ENCODE measurements at places on chromosomes 16 and 17.

- no peak for DNase-seq
Observed at GRCh38 chr17:48462946-48463345, 32.9 kb upstream of the SKAP1 start.

DNA sequence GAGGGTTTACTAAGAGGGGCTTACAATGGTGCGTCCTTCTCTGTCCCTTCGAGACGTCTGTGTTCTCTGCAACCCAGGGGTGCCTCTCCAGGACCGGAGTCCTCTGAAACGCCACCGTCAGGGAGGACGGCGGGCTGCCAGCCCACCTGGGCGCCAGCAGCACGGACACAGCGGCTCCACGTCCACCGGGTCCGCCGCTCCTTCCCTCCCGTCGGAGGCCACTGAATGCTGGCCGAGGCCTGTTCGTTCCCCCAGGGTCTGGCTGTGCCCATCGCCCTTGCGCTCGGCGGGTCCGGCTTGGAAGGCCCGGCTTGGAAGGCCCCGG lies 403 bp downstream of the TEPSIN start:
- no peak for DNase-seq

DNA sequence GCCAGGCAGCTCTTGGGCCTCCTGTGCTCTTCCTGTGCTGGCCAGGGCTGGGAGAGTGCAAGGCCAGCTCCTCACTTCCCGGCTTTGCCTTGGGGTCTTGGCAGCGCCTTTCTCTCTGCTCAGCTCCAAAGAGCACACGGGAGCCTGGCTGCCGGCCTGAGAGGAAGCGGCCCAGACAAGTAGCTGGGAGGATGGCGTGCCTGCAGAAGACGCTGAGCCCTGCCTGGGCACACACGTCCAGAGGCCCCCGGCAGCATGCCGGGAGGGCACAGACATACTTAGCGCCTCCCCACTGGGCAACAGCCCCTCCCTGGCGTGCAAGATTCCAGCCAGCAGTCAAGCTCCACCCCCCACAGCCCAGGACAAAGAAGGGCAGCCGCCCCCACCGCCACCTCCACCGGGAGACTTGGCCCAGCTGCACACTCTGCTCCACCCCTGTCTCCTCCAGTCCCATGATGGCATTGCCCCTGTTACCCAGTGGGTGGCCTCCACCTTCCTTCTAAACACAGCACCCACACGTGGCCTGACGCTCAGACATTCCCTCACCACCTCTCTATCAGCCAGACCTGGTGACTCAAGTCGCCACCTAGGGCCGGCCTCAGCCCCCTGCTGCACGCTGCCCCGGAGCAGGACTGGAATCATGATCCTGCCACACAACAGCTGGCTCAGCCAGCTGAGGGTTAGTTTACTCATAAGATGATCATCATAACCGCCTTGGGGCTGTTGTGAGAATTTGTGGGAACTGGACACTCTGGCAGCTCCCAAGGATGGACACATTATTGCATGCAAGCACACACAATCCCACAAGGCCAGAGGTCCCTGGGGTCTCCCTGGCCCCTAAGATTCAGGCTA lies 12.4 kb downstream of the SGCA start:
- peak; percentile 96 for DNase-seq

- DNase-seq, result no peak
Observed at GRCh38 chr17:32915245-32915644, 12.7 kb upstream of the TMEM98 start.

DNA sequence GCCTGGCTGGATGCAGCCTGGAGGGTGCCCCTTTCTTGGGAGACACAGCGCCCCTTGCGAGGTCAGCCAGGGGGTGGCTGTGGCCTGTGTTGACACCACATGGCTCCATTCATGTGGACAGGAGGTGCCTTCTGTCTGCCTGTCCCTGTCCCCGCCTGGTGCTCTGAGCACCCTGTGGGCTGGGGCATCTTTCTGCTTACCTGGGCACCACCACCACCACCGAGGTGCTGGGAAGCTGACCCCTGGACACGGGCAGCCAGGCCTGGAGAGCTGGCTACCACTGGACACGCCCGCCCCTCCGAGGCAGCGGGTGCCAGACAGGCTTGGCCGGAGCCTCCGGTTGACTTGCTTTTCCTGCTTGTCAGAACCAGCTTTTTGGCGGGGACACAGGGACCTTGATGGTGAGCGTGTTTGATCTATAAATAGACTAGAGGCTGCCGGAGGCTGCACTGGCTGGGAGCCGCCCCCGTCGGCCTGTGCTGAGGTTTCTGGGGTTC lies 121.3 kb upstream of the GSE1 start:
- DNase-seq, result no peak

DNA sequence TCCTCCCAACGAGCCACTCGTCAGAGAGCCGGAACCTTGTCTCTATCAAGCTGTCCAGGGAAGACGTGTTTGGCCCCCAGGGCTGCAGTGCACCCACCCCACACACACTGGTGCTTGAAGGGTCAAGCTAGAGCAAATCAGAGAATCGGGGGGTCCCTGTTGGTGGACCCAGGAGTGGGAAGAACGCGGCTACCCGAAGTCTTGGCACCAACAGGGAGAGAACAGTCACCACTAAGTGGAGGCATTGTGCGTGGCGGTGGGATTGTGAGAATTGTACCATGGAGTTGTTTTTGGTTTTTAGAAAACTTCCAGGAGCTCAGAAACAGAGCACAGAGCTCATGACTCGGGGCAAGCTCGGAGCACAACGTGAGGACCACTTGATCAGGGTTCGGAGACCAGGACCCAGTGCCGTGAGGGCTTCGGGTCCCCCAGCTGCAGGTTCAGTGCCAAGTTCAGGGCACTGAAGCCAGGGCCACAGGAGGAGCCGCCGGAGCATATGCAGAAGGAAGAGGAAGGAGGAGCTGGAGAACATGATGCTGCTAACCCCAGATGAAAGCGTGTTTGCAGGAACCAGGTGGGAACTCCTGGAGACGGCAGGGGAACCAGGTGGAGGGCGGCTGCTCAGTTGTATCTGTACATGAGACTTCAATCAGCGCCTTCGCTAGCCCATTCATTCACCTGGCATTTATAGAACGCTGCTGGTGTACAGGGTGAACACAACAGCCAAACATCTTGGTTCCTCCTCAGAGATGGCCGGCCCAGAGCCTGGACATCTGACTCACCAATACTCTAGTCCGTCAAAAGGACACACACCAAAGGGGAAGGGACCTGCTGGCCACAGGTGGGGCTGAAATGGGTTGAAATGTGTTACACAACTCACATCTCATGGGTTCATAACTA lies 42.8 kb downstream of the METRNL start:
- DNase-seq, result no peak

- DNase-seq, result no peak
Observed at GRCh38 chr16:76243620-76244019, 33.6 kb upstream of the CNTNAP4 start.

DNA sequence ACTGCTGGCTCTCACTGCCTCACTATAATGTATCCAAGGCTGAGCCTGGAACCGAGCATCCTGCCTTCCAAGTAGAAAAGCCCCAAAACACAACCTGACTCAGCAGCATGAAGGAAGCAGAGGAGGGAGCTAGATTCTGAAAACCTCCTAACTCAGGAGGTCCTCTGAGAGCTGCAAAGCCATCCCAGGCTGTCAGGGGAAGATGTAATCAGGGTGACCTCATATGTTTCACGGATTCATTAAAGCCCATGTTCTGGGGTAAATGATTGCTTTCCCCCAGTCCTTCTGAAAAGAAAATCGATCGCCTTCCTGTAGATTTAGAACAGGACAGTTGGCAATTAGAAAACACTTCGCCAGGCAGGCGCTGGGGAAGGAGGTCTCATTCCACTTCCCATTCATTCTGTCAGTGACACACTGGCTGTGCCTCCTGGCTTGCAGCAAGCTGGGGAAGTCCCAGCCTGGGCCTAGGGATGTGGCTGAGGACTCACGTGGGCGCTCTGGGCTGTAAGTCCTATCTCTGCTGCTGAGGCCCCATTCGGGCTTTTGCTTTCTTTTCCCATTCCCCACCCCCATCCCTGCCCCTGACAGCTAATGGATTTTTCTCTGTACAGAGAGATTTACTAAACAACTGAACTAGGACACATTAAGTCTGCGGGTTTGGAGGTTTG lies 75.7 kb upstream of the TMEM132E start:
- DNase-seq, result no peak

GRCh38 chr17:17356931-17357270 lies 53.7 kb downstream of the NT5M start:
- no peak for DNase-seq

DNA sequence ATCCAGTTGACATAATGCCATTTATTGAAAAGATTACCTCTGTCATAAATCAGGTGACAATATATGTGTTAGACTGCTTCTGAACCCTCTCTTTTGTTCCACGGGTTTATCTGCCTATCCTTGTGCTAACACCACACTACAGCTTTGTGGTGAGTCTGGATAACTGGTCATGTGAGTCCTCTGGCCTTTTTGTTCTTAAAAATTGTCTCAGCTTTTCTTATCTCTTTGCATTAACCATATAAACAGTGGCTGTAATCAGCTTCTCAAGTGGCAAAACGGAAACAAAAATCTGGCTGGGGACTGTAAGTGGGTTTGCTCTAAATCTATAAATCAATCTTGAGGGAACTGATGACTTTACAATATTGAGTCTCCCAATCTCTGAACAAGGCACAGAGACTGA lies 44.6 kb downstream of the STX8 start:
- DNase-seq, result no peak

GRCh38 chr17:48492401-48493298 lies 38.2 kb downstream of the HOXB1 start:
- no peak for DNase-seq

GRCh38 chr16:25140459-25140858 lies 28.9 kb downstream of the LCMT1 start:
- DNase-seq, result no peak

DNA sequence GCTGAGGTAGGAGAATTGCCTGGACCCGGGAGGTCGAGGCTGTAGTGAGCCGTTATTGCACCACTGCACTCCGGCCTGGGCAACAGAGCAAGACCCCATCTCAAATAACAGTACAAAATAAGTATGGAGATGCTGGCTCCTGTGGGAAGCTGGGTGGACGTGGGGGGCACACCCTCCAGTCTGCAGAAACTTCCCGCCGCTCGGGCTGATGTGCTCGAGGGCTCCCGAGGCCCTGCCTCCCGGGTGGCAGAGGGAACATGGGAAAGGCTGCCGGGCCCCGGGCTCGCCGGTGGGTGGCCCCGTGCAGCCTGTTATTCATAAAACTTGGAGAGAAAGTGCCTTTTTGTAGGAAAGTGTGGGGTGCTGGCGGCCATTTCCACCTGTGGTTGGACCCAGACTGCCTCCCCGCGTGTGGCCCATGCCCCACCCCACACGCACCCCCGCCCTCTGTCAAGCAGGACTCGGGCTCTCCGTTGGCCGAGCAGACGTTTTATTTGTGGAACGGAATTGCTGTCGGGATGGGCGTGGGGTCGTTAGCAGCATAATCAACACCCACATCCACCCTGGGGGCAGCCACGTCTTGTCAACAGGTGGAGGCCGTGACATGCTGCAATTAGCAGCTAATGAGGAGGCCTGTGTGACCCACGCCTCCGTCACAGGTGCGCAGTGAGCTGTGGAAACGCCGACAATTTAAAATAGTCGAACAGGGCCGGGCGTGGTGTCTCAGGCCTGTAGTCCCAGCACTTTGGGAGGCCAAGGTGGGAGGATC lies 7.4 kb upstream of the CIAO3 start:
- no peak for DNase-seq

- no peak for DNase-seq
Observed at GRCh38 chr16:48057048-48057447, 98.7 kb downstream of the ABCC12 start.

GRCh38 chr17:59220328-59221158 lies at the start of gene GDPD1:
Gene GDPD1 (plus strand): TSS chr17:59220511. CDS start chr17:59220610, 99 bp downstream.
- peak; percentile 79 for DNase-seq

DNA sequence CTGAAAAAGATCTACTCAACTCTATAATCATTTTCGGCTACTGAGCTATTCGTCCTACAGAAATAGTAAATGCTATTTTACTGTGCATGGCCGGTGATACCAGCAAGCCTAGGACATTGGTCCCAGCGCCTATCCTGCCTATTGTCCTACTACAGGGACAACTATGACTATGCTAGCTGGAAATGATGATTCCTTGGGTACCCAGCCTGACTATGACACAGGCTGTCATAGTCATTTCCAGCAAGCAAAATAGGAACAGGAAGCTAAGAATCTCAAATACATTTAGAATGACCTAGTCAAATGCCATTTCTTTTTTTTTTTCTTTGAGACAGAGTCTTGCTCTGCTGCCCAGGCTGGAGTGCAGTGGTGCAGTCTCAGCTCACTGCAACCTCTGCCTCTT lies 33.7 kb upstream of the HSBP1 start:
- no peak for DNase-seq

GRCh38 chr17:14334919-14335318 lies 34.0 kb downstream of the HS3ST3B1 start:
- DNase-seq, result no peak

- no peak for DNase-seq
Observed at GRCh38 chr16:85689285-85689949, 663 bp upstream of the GINS2 start.

- DNase-seq, result no peak
Observed at GRCh38 chr16:11992008-11992584, 15.6 kb downstream of the SNX29 start.

- DNase-seq, result no peak
Observed at GRCh38 chr16:85579191-85579590, 33.9 kb upstream of the GSE1 start.

DNA sequence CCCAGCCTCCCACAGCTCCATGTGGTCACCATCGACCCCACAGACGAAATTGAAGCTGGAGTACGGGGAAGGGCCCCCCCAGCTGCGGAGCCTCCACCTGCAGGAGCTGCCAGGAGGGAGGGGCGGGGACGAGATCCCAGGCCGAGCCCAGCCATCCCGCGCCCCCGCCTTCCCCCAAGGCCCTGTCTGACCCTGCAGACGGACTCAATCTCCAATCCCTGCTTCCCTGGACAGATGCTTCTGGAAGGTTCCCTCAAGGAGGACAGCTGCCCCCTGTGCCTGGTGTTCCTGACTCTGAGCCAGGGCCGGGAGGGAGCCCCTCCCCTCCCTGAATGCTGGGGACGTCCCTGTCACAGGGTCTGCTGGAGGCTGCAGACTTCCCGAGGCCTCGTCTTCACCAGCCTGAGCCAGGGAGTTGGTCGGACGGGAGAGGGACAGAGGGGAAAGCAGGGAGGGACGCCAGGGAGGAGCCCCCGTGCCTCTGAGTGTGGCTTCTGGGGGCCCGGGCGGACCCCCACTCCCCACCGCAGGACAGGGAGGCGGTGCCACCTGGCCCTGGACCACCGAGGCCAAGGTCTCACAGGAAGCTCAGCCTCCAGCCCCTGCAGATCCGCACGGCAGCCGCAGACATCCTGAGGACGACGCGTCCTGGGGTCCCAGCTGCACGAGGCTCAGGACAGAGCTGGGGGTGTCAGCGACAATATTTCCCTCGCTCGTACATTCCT lies 21.3 kb upstream of the C1QTNF8 start:
- DNase-seq, result no peak

All from smooth muscle cell of the brain vasculature (primary cell).